ENCODE measurements at places on chromosomes 1 and 21.

GRCh38 chr1:111471012-111471411, 2.8 kb upstream of the C1orf162 start:
- DNase-seq = peak; percentile 47

DNA sequence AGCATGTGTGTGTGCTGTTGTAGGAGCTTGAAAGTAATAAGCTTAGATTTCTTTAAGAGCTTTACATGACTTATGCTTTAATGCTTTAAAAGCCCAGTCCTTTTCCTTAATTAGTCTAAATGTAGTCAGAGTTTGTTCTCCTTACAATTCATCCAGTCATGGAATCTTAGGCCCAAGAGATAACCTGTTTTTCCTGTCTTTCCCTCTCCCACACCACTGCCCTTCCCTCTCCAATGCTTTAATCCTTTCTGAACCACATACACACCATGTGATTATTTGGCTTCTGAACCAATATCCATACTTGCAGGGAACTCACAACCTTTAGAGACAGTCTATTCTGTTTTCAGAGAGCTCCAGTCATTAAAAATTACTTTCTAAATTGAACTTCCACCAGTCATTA, 37.6 kb downstream of the ALG6 start:
- DNase-seq = no peak

GRCh38 chr1:198373376-198373775, 167.1 kb downstream of the ATP6V1G3 start:
- no peak for DNase-seq

DNA sequence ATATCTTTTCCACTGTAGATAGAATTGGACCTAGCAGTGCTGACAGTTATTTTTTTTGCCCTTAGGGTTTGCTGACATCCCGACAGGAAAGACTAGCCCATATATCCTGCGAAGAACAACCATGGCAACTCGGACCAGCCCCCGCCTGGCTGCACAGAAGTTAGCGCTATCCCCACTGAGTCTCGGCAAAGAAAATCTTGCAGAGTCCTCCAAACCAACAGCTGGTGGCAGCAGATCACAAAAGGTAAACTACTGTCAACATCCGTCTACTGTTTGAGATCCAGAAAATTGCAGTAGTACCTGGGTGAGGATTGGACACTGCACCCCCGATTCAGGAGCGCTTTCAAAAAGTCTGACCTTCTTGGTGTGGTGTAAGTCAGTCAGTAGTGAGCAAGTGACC, 55.8 kb downstream of the CENPF start:
- DNase-seq = no peak

DNA sequence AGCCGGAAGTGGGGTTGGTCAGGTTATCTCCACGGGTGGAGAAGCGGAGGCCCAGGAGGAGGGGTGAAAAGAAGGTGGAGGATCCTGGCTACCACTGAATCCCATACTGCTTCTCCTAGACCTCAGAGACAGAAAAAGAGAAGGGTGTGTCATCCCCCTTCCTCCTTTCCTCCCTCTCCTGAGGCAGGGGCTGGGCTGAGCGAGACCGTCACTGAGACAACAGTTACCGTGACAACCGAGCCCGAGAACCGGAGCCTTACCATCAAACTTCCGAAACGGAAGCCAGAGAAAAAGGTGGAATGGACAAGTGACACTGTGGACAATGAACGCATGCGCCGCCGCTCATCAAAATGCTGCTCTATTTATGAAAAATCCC, 42.1 kb upstream of the NBPF3 start:
- peak; percentile 8 for DNase-seq

GRCh38 chr1:53259932-53260331, 21.6 kb upstream of the MAGOH start:
- DNase-seq = no peak

GRCh38 chr21:23690316-23690715, 1917.0 kb downstream of the MRPL39 start:
- no peak for DNase-seq

- DNase-seq = no peak
Measured at GRCh38 chr1:44170281-44170823, 28.9 kb upstream of the KLF18 start.

DNA sequence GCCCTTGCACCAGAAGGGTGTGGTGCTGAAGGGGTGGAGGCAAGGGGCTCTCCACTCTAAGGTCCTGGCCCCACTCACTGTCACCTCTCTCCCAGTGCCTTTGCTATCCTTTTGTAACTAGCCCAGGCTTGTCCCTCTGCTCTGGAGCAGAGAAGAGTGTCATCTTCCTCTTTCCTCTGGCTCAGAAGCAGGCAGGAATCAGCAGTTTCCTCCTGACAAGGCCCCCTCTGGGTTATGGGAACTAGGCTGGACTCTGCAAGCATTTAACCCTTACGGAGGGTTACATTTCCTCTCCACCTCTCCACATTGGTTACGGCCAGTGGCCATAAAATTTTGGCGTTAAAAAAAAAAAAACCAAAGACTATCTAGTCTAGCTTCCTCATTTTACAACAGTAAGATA, 30.4 kb downstream of the PLXNA2 start:
- DNase-seq = no peak

GRCh38 chr21:34825948-34826548, 157.3 kb downstream of the CLIC6 start:
- no peak for DNase-seq

DNA sequence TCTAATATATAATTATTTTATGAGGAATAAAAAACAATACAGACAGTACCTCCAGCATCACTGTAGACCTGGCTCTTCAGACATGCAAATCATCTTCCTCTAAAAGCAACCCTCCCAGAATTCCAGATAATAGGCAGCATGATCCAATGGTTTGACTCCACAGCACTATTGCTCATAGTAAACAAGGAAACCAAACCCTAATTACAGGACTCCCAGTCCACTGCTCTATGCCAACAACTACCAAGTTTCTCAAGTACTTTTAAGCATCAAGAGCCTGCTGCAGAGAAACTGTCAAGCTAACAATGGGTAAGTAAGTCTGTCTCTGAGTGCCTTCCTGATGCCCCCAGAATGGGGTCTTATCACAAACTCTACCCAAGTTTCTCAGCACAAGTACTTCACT, 57.2 kb downstream of the EYA3 start:
- no peak for DNase-seq

DNA sequence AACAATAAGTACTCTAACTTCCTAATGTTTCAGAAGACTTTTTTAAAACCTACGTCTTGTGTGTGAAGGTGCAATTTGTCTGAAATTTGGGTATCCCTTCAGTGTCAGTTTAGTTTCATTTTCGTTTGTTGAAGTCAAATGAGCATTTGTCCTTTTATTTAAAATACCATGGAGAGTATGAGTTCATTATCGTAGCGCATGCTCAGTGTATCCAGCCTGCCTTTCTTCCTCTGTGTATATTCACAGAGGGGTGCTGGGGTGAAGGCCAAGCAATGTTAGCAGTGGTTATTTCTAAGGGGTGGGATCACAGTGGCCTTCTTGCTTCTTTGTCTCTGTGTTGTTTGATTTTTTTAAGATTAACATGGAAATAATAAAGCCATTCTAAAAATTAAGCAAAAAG, 43.2 kb downstream of the CNN3 start:
- no peak for DNase-seq

DNA sequence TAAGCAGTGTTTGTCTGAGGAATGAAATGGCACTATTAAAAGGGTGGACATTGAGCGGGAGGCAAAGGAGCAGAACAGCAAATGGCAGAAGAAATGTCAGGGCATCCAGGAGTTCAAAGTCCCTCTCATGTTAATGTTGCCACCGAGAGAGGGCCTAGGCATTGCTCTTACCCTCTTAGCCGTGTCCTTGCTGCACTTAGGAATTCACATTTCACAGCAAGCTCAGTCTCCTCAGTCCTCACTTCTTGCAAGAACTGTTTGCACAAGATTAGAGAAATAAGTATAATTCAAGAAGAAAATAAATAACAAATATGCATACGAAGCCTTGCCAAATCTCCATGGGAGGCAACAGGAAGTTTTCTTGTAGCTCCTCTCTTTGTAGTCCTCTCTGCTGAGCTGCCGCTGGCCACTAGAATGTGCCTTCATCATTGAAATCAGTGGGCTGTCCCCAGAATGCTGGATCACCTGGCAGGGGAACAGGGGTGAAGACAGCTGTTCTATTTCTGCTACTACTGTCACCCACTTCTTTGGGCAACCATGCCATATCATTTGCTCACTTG, 205.8 kb downstream of the ZNF326 start:
- no peak for DNase-seq

- no peak for DNase-seq
Measured at GRCh38 chr21:20998456-20998789, 214 bp downstream of the NCAM2 start.

DNA sequence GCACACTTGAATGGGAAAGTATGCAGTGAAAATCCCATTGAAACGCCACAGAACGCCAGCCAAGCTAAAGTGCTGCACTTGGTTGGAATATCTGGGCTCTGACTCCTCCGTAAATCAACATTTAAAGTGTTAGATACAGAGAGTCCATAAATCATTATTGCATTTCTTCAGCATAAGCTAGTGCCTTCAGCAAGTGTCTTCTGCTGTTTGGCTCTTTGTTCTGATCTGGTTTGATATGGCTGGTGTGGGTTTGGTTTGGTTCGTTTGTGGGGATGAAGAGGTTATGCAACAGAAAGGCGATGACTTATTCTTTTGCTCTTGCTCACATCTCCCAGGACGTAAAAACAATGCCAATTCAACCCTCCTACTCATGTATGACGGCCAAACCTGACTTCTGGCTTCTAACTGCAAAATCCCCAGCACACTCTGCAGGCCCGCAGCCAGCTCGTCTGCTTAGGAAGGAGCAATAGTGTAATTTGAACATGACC, 121.8 kb upstream of the ERG start:
- DNase-seq = no peak

GRCh38 chr1:23211955-23212354, 5.3 kb downstream of the HTR1D start:
- DNase-seq = no peak

- DNase-seq = peak; percentile 35
Measured at GRCh38 chr1:89198491-89199072, at the start of gene GBP4. Gene GBP4, minus strand, starts transcription at chr1:89198942. Its CDS starts 108 bp downstream, at chr1:89198834.

- no peak for DNase-seq
Measured at GRCh38 chr1:153769221-153769620, 6.0 kb upstream of the SLC27A3 start.

DNA sequence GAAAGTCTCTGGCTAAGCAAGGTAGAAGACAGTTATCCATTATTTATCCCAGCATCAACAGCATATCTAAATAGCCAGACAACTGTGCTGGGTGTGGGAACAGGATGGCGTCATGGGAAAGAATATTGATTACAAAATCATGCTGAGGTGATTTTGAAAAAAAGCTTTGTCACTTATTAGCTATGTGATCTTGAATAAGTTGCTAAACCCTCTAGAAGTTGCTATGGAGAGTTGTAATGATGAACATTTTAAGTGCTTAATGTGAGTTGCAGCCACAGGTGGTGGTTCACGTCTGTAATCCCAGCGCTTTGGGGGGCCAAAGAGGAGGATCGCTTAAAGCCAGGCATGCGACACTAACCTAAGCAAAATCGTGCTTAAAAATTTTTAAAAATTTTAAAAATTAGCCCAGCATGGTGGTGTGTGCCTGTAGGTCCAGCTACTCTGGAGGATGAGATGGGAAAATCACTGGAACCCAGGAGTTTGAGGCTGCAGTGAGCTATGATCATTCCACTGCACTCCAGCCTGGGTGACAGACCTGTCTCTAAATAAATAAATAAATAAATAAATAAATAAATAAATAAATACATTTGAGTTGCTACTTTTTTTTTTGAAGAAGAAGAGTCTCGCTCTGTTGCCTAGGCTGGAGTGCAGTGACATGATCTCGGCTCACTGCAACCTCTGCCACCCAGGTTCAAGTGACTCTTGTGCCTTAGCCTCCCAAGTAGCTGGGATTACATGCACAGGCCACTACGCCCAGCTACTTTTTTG, 33.6 kb downstream of the WNT2B start:
- DNase-seq = no peak

- no peak for DNase-seq
Measured at GRCh38 chr1:185696422-185697150, 37.6 kb upstream of the HMCN1 start.

Data from stimulated activated CD4-positive, alpha-beta T cell treated with anti-CD3 and anti-CD28 coated beads, Interleukin-12 subunit alpha, Interleukin-12 subunit beta, amount 100 ng/mL, for 48 hours (primary cell).